ENCODE measurements at places on chromosomes 6 and 20.
A peak's percentile ranks its signal among the peaks of the same experiment; 100 is the strongest.

- no peak for DNase-seq
These were observed 754.1 kb downstream of the DOK5 start for GRCh38 chr20:55229451-55229850.

DNA sequence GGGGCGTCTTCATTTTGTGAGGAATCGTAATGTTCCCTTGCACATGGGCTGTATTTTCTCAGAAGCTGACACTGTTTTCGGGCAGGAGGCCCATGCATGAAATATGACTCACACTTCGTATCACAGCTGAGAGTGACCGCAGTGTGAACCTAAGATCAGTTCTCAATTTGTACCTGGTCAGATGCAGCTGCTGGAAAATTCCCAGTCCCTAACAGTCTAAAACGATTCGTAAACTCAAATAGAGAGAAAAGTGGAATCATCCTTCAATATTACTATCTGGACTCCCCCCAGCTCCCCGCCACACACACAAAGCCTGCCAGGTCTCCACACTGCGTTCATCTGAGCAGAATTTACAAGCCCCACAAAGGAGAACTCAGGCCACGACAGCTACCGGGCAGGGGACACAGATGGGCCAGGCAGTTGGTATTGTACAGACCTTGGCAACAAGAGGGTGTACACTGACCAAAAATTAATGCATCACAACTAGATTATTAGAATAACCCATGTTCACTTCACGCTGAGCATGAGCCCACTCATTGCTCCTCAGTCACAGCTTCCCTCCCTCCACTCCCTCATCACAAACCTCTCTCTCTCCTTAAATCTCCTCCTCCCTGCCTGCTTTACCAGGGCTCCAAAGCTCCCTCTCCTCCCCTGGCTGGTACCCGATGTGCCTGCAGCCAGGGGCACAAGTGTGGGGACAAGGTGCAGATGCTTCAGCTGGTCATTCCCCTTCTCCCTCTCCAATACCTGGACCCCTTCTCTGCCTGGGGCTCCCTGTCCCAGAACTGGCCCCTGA lies 488.4 kb downstream of the PREX1 start:
- no peak for DNase-seq

- no peak for DNase-seq
These were observed 16.4 kb downstream of the TRMT6 start for GRCh38 chr20:5933802-5934436.

GRCh38 chr6:158789115-158789917 lies 29.9 kb downstream of the EZR start:
- DNase-seq: peak; percentile 69

DNA sequence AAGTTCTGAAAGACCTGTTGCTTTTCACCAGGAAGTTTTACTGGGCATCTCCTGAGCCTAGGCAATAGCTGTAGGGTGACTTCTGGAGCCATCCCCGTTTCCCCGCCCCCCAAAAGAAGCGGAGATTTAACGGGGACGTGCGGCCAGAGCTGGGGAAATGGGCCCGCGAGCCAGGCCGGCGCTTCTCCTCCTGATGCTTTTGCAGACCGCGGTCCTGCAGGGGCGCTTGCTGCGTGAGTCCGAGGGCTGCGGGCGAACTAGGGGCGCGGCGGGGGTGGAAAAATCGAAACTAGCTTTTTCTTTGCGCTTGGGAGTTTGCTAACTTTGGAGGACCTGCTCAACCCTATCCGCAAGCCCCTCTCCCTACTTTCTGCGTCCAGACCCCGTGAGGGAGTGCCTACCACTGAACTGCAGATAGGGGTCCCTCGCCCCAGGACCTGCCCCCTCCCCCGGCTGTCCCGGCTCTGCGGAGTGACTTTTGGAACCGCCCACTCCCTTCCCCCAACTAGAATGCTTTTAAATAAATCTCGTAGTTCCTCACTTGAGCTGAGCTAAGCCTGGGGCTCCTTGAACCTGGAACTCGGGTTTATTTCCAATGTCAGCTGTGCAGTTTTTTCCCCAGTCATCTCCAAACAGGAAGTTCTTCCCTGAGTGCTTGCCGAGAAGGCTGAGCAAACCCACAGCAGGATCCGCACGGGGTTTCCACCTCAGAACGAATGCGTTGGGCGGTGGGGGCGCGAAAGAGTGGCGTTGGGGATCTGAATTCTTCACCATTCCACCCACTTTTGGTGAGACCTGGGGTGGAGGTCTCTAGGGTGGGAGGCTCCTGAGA lies at the start of gene HFE:
TSS of gene HFE (plus strand) at position 146 of the 832 bp plus-strand sequence. CDS start at position 158, 12 bp downstream.
- DNase-seq: peak; percentile 13

DNA sequence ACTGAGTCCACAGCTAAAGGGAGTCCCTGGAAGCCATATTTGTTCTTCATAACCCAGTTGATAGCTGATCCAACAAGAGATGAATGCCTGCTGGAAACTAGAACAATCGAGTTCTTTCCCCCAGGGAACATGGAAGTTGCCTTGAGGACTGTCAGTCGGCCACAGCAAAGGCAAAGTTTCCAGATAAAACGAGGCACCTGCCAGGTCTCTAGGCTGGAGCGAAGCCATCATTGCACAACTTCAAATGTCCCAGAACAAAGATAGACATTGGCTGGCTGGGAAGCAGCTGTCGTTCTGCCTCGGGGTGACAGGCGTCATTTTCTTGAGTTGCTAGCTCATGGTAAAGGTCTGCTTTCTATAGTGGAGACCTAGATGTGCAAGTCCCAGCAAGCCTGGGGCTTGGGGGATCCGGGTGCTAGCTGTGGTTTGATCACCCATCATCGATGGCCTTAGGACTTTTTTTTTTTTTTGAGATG lies 184.4 kb upstream of the ZNF217 start:
- no peak for DNase-seq

DNA sequence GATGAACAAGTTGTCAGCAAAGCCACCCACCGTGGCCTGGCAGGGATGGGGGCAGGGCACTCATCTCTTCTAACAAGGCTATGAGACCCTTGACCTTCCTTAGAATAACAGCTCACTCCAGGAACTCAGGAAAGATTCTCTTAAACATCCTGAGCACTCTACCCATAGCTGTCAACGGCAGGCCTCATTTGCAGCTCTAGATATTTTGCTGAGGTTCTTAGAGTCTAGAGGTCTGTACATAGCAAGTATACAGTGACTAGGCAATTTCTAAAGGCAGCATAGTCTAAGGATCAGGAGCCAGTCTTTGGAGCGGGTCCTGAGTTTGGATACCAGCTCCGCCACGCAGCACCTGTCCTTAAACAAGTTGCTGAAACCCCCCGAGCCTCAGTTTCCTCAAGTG lies 11.7 kb downstream of the TRERF1 start:
- DNase-seq: no peak

DNA sequence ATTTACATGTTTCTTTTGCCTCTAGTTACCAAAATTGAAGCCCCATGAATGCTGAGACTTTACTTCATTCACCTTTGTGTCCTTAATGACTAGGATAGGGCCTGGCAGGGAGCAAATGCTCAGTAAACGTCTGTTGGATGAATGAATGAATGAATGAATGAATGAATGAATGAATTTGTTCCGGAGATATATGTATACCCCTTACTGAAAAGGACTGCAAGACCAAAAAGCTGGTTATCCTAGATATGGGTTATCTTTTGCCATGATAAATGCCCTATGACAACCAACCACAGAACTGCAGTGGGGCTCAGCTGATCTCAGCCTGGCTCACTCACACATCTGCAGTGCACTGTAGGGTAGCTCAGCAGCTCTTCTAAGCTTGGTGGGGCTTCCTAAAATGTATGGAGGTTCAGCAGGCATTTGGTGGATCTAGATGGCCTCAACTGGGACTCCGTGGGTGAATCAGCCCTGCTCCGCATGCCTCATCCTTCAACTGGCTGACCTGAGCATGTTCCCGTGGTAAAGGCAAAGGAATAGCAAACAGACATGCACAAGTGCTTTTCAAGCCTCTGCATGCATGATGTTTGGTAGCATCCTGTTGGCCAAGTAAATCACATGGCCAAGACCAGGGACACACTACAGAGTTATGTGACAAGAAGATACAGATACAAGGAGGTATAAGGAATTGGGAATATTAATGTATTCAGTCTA lies 378.7 kb upstream of the SOX4 start:
- DNase-seq: no peak

- no peak for DNase-seq
These were observed 16.8 kb downstream of the TREM1 start for GRCh38 chr6:41269716-41270115.

DNA sequence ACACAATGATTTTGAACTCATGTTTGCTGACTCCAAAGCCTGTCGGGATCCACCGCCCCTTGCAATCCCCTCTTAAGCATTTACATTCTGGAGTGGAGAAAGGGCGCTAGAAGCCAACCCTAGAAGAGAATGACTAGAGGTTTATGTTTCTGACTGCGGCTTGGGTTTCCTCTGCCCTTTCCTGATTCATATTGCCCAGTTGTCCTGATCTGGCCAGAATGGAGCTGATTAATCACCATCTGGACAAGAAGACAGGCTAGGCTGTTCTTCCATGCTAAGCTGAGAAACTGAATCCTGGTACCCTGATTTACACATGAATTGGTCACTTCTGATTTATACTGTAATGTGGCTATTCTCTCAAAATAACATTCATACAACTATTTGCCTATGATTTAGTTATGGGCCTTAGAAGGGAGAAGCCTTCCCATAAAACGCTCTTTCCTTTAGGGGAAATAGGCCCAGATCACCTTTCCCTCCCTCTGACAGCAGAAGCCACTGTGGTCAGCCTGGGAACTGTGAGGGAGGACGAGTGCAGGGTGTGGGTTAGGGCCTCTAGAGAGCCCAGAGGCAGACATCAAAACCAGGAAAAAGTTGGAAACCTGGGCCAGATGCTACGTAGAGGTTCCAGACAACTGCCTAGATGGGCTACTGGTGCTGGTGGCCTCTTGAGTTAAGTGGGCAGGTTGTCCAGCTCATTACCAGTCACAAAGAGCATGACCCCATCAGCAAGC lies 199.2 kb upstream of the PRDM1 start:
- DNase-seq: no peak

DNA sequence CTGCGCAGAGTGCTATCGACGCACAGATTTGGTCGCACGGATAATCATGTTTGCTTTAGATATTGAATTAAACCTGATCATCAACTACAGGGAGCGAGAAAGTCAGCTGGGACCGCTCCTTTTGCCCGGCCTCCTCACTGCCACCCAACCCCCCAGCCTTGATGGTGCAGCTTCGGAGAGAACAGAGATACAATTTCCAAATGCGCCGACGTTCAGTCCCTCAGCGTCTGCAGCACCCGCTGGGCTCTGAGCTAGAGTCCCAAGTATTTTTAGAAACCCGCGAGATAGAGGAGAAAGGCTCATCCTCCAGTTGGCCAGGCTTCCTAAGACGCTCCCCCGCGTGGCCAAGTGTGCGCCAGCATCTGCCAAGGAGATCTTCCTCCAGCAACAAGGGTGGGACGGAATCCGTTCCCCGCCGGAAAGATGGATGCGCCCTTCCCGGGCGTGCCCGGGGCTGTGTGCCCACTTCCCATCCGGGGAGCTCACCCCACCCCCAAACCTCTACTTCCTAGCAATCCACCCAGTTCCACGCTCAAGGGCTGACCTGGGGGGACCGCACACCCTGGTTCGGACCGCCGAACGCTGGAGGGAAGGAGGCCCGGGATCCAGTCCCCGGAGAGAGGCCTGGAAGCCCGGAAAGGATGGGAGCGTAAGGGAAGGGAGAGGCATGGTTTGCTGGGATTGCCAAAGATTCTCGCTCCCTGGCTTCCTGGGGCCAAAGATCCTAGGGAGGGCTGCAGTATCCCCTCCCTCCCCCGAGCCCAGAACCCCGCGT lies 4.1 kb downstream of the NKX2-2 start:
- no peak for DNase-seq

- DNase-seq: no peak
These were observed 9.2 kb downstream of the DNAH8 start for GRCh38 chr6:38724343-38724742.

DNA sequence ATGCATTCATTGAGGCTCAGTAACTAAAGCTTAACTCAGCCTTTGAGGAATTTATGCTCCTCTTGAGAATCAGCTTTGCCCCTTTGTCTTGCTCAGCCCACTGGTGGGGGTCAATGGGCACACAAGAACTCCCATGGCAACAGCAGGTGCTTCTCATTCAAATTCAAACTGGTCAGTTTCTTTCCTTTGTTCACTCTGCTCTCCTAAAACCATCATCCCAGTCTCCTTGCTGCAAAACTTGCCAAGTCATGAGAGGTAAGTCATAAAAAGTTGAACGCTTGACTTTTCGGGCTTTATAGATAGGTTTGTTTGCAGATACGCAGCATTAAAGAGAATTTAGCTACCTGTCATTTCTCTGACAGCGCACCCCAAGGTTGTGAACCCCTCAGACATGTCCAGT lies 146.8 kb downstream of the TFAP2A start:
- no peak for DNase-seq

- DNase-seq: no peak
These were observed 200.9 kb downstream of the EDN1 start for GRCh38 chr6:12490904-12491571.

GRCh38 chr6:152771061-152771687 lies 20.6 kb downstream of the VIP start:
- no peak for DNase-seq

GRCh38 chr6:134724771-134725340 lies 225.0 kb downstream of the ALDH8A1 start:
- DNase-seq: no peak

- no peak for DNase-seq
These were observed 26.8 kb downstream of the ERGIC3 start for GRCh38 chr20:35568645-35569044.

DNA sequence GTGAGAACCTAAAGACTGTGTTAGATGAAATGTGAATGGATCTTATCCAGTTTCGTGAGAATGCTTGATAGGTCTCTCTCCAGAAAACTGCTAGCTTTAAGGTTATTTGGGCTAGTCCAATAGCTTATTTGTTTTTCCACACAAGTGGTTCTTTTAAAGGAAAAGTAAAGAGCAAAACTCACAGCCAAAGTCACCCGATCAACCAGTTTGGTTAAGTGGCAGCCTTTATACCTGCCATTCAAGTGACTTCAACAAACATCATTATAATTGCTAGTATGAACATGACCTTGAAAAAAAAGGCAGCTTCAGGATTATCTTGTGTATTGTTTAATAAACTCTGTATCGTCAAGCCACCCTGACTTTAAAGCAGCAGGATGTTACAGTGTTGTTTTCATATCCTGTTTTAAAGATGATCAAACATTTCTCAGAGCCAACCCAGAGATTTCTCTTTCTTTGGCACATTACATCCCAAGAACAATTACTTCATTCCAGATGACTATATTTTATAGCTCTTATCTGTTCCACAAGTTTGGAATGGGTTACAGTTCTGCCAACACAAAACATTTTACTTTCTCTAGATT lies 253.4 kb downstream of the EPHA7 start:
- no peak for DNase-seq

DNA sequence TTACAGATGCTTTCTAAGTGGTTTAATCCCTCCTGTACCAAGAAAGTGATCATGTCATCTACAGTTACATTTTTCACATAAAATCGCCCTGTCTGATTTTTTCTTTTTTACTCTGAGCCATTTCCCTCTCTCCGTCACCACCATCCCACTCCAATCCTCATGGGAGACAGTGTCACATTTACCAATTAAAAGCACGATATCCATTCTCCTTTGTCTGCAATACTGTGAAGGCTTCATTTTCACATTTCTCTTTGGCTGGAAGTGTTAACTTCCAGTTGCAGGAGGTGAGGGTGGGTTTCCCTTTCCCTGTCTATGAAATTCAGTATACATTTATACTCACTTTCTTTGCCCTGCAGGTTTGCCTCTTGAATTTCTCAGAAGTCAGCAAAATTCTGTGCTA lies 372.7 kb upstream of the CNR1 start:
- DNase-seq: no peak

- no peak for DNase-seq
These were observed 62.0 kb downstream of the CRYBG1 start for GRCh38 chr6:106422534-106422933.

- no peak for DNase-seq
These were observed 17.5 kb downstream of the C20orf173 start for GRCh38 chr20:35511814-35512420.

GRCh38 chr6:69339163-69339550 lies 457.7 kb downstream of the LMBRD1 start:
- no peak for DNase-seq

Data from CD4-positive, alpha-beta T cell treated with Interferon gamma for 1 hour (primary cell).